ENCODE measurements at places on chromosomes 1 and 21.

DNA sequence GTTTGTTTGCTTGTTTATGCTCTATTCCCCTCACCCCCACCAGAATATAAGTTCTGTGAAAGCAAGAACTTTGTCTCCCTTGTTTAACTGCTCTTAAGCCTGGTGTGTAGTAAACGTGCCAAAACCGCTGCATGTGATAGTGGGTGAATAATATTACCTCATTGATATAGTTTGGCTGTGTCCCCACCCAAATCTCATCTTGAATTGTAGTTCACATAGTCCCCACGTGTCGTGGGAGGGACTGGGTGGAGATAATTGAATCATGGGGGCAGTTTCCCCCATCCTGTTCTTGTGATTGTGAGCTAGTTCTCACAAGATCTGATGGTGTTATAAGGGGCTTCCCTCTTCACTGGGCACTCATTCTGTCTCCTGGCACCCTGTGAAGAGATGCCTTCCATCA is 7.6 kb downstream of the LRRC8B start:
- no peak for DNase-seq

- no peak for DNase-seq
Observed at GRCh38 chr1:183604815-183605214, 14.6 kb upstream of the NCF2 start.

DNA sequence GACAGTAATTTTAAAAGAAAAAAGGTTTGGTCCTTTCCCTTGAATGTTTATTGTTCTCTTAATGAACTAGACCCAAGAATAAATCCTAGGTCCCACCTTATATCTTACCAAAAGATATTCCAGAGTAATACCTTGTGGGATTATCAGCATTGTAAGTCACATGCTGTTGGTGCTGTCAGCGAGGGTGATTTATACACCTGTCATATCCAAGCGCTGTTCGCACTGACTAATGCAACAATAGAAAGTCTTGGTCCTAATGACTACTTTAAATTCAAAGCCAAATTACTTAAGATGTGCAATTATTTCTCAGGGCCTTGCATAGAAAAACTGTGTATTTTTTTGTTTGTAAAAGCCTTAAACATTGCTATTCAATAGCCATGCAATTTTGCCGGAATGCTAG is 6.9 kb downstream of the GPR88 start:
- no peak for DNase-seq

DNA sequence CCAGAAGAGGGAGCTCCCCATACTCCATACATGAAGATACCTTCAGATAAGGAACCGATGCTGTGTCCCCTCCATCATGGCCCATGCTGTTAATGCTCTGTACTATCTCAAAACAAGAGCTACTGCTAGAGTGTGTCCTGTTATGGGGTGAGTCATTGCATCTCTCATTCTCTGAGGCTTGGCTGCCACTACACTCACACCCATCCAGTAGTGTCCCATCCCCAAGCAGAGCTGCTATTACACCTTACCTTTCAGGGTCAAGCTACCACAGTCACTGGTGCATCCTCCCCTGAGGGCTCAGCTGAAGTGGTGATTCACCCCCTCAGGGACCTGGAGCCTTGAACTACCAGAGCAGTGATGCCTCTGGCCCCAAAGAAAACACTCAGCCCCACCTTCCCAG is 198.5 kb downstream of the PLA2G4A start:
- DNase-seq, result no peak

DNA sequence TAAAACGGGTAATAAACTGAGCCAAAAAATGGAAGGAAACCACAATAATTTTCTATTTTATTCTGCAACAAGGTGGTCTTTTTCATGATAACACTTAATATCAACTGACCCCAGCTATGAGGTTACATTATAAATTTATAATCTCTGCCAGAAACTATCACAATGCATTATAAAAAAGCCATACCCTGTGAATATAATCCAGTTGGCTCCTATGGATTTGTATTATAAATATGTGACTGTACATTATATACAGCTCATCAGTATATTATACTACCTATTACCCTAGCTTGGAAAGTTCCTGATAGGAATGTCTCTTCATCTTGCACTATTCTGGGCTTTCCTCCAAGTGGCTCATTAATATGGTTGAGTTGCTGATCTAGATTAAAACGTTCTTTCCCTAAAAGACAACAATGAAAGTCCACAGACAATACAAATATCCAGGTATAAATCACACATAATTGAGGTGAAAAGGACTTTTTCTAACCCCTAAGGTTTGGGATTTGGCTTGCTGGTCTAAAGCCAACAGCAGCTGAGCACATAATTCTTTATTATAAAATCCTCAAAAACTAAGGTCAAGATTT is 487.7 kb downstream of the TTLL7 start:
- DNase-seq, result no peak

DNA sequence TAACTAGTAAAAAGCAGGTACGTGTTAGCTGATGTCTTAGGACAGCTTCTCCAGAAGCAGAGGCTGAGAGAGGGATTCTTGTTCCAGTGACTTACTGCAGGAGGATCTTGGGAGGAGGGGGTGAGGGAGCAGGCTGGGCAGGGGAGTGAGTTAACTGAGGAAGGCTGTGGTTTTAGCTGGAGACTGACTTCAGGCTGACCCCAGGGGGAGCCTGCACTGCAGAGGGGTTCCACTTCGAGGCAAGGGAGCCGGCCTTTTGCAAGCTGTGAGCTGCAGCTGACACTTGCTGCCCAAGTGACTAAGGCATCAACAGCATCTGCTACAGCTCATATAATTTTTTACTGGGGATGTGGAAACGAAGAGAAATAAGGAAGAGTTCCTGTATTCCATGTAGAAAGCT is 50.4 kb upstream of the SOD1 start:
- no peak for DNase-seq

Data from left hindlimb (tissue), 1 donor.